Fibroblast of skin of right quadriceps (primary cell): ENCODE measurements at places on chromosomes 2 and 18.

GRCh38 chr2:10331702-10332401, 29.1 kb downstream of the HPCAL1 start:
- DNase-seq: no peak

DNA sequence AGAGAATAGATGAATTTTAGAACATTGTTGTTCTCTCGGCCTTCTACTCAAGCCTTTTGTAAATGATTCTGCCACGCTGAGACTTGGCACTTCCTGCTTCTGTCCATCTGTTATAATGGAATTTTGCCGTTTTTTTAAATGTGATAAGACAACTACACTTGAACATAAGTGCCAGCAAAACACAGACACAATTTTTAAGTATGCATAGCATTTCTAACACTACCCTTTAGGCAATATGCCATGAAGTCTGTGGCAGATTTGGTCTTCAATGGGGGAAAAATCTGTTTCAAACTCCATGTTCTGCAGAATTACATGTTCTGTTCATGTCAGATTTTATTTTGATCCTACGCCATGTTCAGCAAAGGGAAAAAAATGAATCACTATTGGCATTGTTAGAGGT, 1170.7 kb upstream of the SLC39A10 start:
- DNase-seq: no peak

GRCh38 chr18:50734886-50735285, 84.9 kb downstream of the MRO start:
- DNase-seq: no peak

DNA sequence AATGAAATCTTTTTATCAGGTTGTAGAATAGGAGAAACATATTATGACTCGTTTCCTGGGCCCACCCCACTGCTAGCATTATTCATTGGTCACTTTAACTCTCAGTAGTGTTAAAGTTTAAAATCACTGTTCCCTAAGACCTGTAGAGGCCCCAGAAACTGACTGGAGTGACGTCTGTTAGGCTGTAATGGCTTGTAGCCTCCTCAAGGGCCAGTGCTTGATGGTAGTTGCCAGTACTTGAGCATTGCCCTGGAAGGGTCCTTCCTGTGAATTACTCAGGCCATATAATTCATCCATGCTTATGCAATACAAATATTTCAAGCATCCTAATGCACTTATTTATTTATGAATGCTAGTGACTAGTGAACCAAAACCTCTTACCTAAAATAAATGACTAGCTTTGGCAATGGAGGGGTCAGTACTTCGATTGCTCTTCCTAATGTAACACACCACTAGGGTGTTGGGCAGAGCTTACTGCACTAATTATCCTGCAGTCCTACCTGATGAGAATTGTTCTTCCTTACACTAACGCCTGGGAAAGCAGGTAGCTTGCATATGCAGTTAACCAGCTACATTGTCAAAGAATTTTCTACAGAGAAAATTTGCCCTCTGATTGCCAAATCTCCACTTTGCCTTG, 31.2 kb downstream of the ARHGAP25 start:
- DNase-seq: peak; percentile 16

- DNase-seq: no peak
Measured at GRCh38 chr2:159101755-159102489, 133.5 kb downstream of the TANC1 start.

DNA sequence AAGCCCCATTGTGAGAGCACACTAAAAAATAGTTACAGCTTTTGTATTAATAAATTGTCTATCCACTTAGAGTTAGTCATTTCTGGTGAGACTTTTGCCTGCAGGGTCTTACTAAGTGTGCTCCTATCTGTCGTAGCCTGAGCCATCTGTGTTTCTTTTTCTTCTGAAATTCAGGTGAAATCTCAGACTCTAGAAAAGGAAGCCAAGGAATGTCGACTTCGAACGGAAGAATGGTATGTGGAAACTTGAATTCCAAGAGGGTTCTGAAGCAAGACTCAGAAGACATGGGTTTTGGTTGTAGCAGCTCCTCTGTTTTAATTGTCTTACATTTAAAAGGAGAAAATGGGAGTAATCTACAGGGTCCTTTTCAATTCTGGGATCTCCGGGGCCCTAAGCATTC, 70.0 kb upstream of the STON1 start:
- no peak for DNase-seq

DNA sequence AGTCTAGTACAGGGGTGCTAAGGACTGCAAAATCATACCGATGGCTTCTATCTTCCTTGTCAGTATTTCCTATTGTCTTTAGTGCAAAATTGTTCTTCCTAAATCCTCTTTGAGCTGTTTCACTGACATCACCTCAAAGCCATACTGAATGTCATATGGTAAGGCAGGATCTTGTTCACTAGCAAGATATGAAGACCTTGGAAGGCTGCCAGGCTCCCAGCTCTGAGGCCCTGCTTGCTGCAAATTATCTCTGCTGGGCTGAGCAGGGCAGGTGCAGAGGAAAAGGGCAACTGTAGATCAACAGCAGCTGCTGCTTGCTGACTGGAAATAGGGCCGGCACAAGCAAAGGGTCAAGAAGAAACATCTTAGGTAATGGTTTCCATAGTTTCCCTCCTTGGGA, 58.2 kb downstream of the PMAIP1 start:
- peak; percentile 74 for DNase-seq

- DNase-seq: no peak
Measured at GRCh38 chr18:24009651-24010333, 4.8 kb upstream of the TTC39C start.

- DNase-seq: no peak
Measured at GRCh38 chr18:76721207-76721996, 101.0 kb upstream of the ZNF236 start.

DNA sequence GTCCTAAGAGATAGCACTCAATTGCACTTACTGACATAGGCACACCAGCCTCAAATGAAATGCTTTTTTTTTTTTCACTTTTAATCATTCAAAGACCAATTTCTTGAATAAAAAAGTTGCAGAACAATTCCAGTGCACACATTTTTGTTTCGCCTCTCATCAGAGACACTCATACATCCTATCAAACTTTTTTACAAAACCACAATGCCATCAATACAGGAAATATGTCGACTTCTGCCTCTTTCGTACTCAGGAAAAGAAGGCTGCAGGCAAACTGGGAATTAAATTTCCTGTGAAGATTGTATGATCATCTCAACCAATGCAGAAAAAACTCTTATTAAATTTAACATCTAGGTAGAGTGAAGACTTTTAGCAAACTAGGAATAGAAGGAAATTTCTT, 112.4 kb downstream of the DNER start:
- DNase-seq: no peak

DNA sequence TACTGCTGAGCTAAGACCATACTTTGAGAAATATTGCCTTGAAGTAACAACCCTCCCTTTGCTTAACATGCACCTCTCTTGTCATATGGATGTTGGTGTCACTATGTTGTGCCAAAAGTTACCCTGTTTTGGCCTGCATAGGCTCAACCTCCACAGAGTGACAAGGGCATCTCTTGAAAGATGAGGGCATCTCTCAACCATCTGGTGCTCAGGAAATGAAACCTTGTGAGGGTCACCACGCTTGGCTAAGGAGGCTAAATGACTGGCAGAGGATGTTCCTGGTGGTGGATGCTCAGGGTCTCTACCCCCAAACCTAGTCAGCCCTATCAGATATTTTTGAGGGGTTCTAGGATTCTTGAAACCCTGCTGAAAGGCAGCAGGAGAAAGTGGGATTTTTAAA, 2.3 kb downstream of the LHCGR start:
- no peak for DNase-seq

GRCh38 chr2:166375195-166375735, 479 bp downstream of the SCN9A start:
- DNase-seq: peak; percentile 4

- DNase-seq: no peak
Measured at GRCh38 chr2:128323555-128323931, 4.9 kb upstream of the HS6ST1 start.

DNA sequence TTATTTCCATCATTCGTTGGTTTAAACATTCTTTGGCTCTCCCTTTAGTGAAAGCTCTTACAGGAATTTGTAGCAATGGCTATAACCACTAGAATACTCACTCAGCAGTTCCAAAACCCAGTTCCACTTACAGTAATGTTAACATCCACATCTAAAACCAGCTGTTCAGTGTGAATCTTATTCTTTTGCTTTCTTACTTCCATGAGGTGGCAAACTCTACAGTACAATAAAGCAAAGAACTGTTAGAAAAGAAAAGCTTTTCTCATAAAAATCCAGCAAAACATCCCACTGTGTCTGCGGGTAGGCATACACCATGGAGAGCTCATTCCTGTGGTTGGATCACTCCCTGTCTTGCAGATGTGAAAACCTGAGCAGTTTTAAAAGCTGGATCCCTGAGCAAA, 147.1 kb downstream of the ARHGAP28 start:
- DNase-seq: peak; percentile 79

DNA sequence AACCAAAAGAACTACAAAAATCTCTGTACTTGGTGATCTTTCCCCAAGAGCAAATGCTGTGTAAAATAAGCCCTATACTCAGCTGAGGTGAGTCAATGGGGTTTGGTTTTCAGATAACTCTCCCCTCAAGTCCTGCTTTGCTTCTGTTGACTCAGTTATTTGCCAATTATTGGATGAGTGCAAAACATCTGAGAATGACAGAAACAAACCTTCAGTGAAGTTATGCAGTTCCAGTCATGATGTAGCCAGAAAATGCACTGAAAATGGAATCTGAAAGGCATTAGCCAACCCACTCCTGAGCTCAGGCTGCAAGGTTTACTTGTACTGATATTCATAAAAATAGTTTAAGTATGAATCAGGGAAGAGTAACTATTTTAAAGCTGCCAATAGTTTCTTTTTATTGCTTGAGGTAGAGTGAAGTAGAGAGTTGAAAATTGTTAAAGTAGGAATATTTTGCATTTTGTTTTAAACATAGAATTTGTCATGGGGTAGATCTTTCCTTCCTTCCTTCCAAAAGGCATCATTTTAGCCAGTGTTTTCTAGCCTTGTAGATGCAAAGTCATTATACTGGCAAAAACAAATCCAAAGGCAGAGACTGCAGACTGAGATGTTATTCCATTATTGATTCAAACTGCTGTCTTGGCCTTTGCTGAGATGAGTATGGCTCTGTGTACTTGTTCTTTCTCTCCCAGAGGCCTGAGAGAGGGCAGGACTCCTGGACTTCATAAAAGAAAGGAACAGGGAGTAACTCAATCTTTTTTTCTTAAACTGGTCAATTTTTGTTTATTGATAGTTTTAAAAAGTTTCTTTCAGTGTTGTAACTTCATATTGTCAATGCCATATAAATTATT, 215.3 kb downstream of the RND3 start:
- DNase-seq: peak; percentile 93
